ENCODE measurements at places on chromosomes 12 and 14. TPM values are rescaled to one million over a fixed set of nuclear protein-coding genes. Genes with fewer than 3 reads are reported as not detected.

DNA sequence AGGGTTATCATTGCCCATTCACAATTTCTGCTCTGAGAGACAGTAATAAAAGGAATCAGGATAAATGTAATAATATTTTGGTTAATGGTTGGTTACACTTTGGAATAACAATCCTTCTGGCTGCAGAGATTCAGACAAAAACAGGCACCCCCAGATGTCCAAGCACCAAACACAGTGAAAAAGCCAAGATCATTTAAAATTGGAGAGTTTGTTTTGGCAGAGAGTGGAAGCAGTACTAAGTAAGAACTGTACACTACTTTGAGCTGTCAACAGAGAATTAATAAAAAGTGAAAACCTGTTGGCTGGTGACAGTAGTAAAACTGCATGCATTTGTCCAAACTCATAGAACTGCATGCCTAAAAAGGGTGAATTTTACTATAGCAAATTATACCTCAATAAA is 15.6 kb upstream of the IL22 start:
- H3K36me3 ChIP-seq = no peaks in the 10 kb centered on the region
- H3K27me3 ChIP-seq = no peaks in the 10 kb centered on the region
- no peak overlapping the region for H3K27ac ChIP-seq
- DNase-seq = no peak
- no peaks in the 10 kb centered on the region for H3K4me1 ChIP-seq
- no peak overlapping the region for H3K4me3 ChIP-seq

DNA sequence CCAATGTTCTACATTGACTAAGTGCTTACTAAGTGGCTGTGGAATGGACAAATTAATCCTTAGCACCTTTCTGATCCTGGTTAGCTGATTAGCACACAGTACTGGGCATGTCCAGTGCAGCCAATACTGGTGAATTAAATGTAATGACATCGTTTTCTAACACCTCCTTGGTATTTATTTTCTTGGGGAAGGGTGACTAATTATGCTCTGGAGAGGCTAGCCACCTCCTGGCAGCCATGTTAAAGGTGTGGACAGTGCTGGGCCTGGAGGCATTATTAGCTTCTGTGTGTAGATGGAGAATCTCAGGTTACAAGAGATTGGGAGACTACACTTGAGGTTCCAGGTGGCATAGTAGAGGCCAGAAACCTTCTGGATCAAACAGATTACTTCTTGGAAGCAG is 230.9 kb upstream of the DDHD1 start:
- no peaks in the 10 kb centered on the region for H3K27me3 ChIP-seq
- H3K4me3 ChIP-seq = no peak overlapping the region
- no peak for DNase-seq
- no peaks in the 10 kb centered on the region for H3K36me3 ChIP-seq
- H3K4me1 ChIP-seq = no peaks in the 10 kb centered on the region

GRCh38 chr12:88371416-88372183 is 208.7 kb downstream of the KITLG start:
- peak; percentile 29 for DNase-seq
- H3K4me3 ChIP-seq = no peak overlapping the region
- no peaks in the 10 kb centered on the region for H3K27me3 ChIP-seq
- H3K27ac ChIP-seq = no peak overlapping the region

DNA sequence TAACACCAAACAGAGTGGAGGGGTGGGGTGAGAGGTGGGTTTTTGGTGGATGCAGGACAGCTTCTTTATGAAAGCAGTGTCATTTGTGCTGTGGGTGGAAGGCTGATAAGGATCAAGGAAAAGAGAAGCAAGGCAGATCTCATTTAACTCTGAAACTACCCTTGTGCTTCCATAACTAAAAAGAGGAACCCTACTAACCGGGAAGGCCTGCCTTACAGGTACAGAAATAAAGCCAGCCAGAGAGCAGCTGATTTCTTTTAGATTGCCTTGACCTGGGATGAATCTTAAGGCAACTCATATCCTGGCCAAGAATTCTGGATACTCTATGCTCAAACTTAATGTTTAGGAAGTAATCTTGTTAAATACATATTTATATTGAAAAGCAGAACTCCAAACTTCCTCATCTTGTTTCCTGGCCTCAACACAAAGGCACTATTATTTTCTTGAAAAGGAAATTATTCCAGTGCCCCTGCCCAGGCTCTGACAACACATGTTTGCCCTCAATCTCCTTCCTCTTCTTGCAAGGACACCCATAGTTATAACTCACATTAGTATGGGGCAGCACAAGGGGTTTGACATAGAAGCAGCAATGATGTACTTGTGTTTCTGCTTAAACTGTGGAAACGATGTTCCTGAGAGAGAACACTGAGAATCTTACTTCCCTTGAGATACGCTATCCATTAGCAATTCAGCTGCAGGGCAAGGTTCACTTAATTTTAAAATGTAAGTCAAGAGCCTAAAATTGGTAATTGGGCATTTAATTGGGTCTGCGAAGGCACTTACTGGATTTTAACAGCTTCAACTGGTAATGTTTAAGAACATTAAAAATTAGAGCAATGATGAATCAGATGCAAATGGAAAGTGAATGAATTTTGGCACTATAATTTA is 173.7 kb downstream of the STXBP6 start:
- no peak for DNase-seq
- H3K36me3 ChIP-seq = no peaks in the 10 kb centered on the region

DNA sequence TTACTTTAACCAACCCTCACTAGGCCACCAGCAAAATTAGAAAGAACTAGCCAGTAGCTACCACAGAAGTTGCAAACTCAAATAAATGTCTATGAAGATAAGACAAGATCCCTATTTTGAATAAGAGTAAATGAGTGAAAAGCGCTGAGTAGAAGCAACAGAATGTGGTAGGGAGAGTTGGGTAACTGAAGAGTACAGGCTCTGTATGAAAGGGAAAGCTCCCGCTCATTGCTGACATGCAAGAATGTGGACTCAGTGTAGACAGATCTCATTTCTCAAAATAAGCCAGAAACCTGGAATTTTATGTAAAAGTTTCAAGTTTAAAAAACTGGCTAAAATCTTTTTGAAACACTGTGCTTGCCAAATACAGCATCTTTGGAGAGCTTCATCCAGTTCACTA is 63.9 kb downstream of the NAV3 start:
- H3K36me3 ChIP-seq = no peaks in the 10 kb centered on the region
- H3K4me1 ChIP-seq = no peaks in the 10 kb centered on the region
- H3K27ac ChIP-seq = no peak overlapping the region
- H3K27me3 ChIP-seq = no peaks in the 10 kb centered on the region

DNA sequence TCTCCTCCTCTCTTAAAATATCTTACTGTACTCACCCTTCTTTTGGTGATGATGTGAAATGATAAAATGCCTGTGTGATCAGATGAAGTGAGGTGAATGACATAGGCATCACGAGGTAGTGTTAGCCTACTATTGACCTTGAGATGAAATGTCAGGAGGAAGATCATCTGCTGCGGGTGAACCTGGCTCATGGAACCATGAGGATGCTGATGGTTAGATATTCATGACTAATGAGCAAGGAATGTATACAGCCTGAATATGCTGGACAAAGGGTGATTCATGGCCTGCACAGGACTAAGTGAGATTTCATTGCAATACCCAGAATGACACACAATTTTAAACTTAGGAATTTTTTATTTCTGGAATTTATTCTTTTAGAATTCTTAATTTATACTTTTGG is 89.6 kb downstream of the DAAM1 start:
- peak; percentile 88 for DNase-seq
- no peak overlapping the region for H3K4me3 ChIP-seq
- H3K27me3 ChIP-seq = no peaks in the 10 kb centered on the region
- no peaks in the 10 kb centered on the region for H3K36me3 ChIP-seq
- H3K27ac ChIP-seq = no peak overlapping the region
- H3K4me1 ChIP-seq = peaks cover 24% of the 10 kb centered on the region

DNA sequence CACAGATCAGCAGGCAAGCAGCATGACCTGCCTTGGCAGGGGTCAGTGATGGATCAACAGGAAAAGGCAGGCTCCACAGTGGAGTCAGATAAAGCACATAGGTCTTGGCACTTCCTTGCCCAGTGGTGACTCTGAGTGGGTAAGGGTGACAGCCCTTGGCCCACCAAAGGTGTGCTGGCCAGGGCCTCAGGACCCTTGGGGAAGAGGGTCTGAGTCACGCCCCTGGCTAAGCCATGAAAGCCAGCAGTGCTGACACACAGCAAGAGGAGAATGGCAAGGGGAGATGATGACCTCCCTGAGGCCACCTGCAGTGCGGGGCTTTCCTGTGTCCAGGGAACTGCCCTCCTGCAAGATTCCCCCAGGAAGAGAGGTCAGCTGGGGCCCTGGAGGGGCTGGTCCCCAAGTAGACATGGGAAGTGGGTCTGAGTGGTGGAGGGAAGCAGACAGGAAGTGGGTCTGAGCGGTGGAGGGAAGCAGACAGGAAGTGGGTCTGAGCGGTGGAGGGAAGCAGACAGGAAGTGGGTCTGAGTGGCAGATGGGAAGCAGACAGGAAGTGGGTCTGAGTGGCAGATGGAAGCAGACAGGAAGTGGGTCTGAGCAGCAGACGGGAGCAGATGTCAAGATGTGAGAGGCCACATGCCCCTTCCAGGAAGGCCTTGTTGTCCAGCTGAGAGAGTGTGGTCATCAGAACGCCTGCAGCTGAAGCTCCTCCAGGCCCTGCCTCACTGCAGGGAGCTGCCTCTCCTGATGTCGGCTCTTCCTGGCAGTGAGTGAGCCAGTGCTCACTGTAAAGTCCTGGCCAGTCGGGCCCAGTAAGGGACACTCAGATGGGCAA is 34.8 kb downstream of the DIO3 start:
- no peaks in the 10 kb centered on the region for H3K36me3 ChIP-seq
- no peak for DNase-seq
- no peak overlapping the region for H3K4me3 ChIP-seq
- H3K27me3 ChIP-seq = no peaks in the 10 kb centered on the region
- no peaks in the 10 kb centered on the region for H3K4me1 ChIP-seq

- H3K27ac ChIP-seq = no peak overlapping the region
- no peaks in the 10 kb centered on the region for H3K36me3 ChIP-seq
- peaks cover 3% of the 10 kb centered on the region for H3K4me1 ChIP-seq
- DNase-seq = no peak
Observed at GRCh38 chr14:61615743-61616523, 79.4 kb upstream of the HIF1A start.

CMA1 gene
- not detected for total RNA-seq

GLT8D2 gene
- total RNA-seq = 5.9 TPM

STAT2 gene
- total RNA-seq = 59.4 TPM

SDR9C7 gene
- total RNA-seq = 0.14 TPM

DDN gene
- total RNA-seq = 5.4 TPM

Data from cardiac muscle cell (in vitro differentiated cells and primary cell).